ENCODE measurements at places on chromosomes 5 and 9. TPM values are rescaled to one million over a fixed set of nuclear protein-coding genes. Genes with fewer than 3 reads are reported as not detected.
A peak's percentile ranks its signal among the peaks of the same experiment; 100 is the strongest.

DNA sequence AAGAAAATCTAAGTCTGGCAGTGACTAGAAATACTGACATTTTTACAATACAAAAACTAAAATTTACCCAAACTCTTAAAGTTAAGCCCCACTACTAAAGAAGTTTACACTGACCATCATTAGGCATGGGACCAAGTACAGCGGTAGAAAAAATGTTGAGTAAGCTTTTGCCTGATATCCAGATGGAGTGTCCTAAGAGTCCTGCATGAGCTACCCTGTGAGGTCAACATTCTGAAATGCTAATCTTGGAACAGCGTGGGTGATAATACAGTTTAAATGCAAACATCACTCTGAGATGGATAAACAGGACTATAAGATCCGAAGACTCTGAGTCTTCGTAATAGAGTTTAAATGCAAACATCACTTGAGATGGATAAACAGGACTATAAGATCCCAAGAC, 189.7 kb downstream of the DCP2 start:
- no peak for DNase-seq

- peak; percentile 55 for DNase-seq
These were observed 141.1 kb upstream of the TARS1 start for GRCh38 chr5:33299621-33300208.

DNA sequence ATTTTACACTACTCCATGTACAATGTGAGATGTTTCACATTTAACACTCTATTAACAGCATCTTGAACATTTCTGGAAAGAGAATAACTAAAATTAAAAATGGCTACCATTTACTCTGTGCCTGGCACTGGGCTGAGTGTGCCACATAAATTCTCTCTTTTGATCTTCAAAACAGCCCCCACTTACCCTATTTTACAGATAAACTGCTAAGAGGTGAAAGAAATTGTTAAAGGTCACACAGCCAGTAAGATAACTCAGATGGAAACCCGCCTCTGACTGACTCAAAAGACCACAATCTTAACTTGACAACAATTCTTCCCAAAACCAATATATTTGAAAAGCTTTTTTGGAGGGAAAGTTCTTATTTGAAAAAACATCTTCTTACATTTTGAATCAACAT, 97.3 kb downstream of the MAPKAP1 start:
- no peak for DNase-seq

DNA sequence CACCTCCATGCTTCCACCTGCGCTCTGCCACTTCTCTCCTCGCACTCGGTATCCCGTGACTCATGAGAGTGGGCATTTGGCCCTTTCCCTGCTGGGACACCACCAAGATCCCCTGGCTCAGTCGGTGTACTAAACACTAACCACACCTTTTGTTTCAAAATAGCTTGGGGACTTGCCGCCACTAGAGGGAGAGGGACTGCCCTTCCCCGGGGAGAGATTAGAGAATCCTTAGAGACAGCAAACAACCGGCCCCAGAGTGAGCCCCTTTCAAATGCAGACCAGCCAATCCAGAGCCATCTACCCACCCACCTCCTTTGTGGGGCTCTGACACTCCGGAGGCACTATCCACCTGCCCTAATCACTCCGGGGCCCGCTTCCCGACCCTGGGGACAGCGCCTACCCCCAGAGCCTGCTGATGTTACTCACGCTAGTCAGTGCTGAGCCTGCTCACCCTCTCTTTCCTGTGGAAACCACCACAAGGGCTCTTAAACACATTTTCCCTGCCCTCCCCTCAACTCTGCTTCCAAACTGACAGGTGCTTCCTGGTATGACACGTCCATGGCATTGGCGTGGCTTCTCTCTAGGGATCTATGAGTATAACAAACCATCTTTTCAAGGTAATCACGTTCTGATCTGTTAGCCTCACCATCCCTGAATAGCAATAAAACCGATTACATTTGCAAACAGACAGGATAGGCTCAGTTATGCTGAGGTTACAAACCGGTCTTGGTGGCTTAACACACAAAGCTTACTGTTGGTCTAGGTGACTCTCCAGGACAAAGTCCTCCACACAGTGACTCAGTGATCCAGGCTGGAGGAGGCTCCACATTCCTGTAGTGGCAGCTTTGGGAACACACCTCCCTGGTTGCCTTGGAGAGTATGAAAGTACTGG, 180.1 kb upstream of the MVB12B start:
- peak; percentile 83 for DNase-seq

GRCh38 chr9:117704597-117704996, 394 bp downstream of the TLR4 start:
- no peak for DNase-seq

- no peak for DNase-seq
These were observed 31.8 kb downstream of the HMCN2 start for GRCh38 chr9:130297371-130297770.

GRCh38 chr5:150630461-150631325, 9.8 kb upstream of the SYNPO start:
- DNase-seq: no peak

DNA sequence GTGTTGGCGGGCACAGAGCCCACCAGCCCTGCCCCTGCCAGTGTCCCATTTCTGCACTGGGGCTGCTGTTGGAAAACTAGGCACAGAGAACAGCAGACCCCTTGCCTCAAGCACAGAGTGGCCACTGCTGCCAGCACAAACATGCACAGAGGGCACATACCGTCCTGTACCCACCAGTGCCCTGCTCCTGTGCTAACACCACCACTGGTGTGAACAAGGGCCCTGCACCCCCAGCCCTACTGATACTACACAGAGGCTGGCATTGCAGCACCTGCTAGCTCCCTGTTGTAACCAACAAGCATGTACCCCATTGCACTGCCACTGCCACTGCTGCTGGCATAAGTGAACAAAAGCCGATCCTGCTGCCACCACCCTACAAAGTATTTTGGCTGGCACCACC, 348.0 kb upstream of the MPDZ start:
- no peak for DNase-seq

GRCh38 chr9:124040186-124040931, 28.8 kb downstream of the LHX2 start:
- DNase-seq: no peak

Gene CDH9
- not detected for total RNA-seq

Gene PCA3
- total RNA-seq: 0.25 TPM

Gene ASPN
- not detected for total RNA-seq

All from dermis microvascular lymphatic vessel endothelial cell (primary cell).